ENCODE measurements at places on chromosomes 12 and 14.

GRCh38 chr12:29673346-29673745, 110.4 kb downstream of the TMTC1 start:
- DNase-seq, result no peak

DNA sequence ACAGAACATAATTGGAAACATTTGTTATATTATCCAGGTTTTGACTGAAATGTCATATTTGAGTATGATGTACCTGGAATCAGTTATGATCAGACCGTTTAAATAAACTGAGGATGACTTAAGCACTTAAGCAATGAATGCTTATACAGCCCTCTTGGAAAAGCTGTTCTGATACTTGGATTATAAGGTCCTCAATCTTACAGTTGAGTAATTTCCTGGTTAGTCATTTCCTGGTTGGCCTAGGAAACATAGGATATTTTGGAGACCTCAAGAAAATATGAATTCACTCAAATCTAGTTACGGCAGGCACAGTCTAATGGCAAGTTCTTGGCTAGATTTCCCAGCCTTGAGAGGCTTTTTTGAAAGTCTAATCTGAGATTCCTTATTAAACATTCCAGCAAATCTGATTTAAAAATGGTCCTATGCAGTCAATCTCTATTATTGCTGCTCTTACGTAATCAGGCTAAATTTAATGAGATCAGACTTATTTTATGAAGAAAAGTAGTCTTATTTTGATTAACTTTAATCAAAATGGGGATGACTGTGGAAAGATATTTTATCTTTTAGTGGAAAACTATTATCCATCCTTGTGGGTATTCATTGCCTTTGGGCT, 447.2 kb downstream of the SNAPC1 start:
- DNase-seq, result no peak

DNA sequence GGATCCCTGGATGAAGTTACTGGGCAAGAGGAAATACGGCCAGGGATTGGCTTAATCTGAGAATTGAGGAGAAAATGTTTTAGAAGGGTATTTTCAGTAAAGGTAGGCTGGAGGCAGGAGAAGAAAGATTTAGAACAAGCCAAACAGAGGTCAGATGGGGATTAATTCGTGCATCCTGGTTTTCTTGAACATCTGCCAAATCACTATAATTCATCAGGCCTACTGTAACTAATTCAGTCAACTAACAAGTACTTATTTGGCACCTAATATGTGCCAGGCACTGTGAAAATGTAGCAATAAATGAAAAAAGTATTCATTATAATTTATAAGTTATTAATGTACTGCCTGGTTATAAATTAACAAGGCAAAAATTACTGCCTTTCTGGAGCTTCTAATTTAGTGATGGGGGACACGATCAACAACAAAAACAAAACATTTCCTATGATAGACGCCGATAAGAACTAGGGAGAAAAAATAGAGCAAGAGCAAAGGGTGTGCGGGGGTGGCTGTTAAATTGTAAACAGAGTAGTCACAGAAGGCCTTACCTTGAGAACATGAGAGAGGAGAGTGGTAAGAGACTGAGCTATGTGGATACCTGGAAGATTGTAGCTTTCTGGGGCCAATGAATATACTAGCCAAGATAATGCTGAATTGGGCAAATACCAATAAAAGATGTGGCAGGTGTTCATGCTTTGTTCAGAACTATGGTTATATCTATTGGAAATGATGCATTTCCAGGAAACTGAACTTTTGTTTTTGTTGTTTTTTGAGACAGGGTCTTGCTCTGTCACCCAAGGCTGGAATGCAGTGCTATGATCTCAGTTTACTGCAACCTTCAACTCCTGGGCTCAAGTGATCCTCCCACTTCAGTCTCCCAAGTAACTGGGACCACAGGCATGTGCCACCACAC, 34.0 kb downstream of the DUSP16 start:
- DNase-seq, result no peak

GRCh38 chr14:100476012-100476822, 111.0 kb downstream of the BEGAIN start:
- no peak for DNase-seq

DNA sequence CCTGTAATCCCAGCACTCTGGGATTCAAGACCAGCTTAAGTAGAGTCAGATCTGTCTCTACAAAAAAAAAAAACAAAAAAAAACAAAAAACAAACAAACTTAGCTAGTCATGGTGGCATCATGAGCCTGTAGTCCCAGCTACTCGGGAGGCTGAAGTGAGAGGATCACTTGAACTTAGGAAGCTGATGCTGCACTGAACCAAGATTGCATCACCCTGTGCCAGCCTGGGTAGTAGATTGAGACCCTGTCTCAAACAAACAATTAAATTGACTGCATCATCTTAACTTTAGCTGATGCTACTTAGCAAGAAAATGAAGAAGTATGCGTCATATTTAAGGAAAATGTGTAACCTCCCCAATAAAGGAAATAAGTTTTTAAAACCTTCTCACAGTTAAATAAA, 136.6 kb upstream of the ATXN7L3B start:
- no peak for DNase-seq

DNA sequence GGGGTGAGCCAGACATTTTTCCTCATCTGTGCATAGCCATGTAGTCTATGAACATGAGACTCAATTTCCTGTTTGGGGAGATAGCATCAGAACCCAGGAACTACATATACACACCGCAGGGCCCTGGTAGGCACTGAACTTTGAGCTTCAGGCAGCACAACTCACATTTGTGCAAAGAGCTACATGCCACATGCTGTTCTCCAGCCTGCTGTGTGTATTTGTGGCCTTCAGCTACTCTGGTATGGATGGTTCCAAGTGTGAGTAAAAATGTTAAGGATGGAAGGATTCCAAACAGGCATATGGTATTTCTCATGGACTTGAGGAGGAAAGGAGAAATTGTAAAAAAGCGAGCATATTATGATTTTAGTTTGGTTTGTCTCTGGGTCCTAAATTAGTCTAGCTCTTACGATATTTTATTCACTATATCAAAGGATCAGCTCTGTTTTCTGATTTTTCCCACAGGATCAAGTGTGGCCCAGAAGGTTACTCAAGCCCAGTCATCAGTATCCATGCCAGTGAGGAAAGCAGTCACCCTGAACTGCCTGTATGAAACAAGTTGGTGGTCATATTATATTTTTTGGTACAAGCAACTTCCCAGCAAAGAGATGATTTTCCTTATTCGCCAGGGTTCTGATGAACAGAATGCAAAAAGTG, 422.4 kb upstream of the OR4E1 start:
- no peak for DNase-seq

Data from thoracic aorta (tissue), 2 donors.